Hypothalamus (tissue), 51 donors: ENCODE measurements at places on chromosomes 13 and 19.

- no peak for DNase-seq
Observed at GRCh38 chr19:850221-850978, 1.7 kb upstream of the ELANE start.

DNA sequence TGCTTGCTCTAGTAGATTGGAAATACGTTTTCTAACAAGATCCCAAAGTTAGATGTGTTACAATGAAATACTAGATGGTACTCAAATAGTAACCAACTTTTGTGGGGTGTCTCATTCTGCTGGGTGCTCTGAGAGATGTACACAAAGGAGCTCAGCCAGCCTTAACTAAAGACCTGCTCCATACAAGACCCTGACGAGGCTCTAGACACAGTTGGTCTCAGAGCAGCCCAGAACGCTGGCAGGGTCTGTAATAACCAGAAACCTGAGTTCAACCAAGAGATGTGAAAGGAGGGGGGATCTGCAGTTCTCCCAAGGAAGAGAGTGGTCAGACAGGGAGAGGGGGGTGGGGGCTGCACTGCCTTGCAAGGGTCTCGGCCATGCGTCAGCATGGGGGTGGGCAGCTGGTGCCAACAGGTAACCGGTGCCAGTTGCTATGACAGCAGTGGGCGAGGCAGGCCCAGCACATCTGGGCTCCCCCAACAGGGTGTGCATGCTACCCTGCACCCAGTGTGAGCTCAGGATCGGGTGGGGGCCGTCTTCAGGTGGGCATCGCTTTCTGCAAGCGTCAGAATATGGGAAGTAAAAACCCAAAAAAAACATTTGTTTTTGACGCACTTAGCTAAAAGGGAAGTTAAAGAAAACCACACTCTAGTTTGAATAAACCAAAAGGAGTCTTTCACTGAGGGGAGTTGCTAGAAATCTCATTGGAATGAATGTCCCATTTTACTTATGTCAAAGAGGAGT, 68.0 kb upstream of the GPR183 start:
- DNase-seq = no peak

GRCh38 chr19:37725181-37725580, 5.6 kb upstream of the ZNF607 start:
- DNase-seq = no peak

GRCh38 chr19:5109560-5109959, 140.6 kb downstream of the KDM4B start:
- no peak for DNase-seq

- DNase-seq = peak; percentile 65
Observed at GRCh38 chr19:45049073-45049736, 10.4 kb downstream of the CLASRP start.

GRCh38 chr13:24574847-24575246, 62.3 kb upstream of the PARP4 start:
- no peak for DNase-seq

DNA sequence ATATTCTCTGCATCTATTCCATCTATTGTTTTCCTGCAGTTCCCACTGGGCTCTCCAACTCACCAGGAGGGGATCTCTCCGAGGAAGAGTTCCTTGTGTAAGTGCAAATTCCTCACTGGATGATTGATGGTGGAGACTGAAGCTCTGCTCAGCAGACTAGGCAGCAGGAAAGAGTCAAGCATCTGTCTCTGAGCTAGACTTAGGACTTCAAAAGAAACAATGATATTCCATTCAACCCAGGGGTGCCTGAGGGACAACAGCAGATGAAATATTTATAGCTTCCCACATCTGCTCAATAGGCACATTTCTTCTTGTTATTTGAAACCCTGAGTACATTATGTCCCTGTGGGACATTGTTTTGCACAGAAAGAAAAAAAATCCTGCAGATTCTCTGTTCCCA, at the start of the genes OR7A5 and OR7C1:
OR7A5 (minus strand) TSS at position 175 of the 400 bp plus-strand sequence. CDS start 6,944 bp downstream, outside the sequence.
OR7C1 (minus strand) TSS at position 175 of the 400 bp plus-strand sequence. CDS start 35,049 bp downstream, outside the sequence.
- no peak for DNase-seq

DNA sequence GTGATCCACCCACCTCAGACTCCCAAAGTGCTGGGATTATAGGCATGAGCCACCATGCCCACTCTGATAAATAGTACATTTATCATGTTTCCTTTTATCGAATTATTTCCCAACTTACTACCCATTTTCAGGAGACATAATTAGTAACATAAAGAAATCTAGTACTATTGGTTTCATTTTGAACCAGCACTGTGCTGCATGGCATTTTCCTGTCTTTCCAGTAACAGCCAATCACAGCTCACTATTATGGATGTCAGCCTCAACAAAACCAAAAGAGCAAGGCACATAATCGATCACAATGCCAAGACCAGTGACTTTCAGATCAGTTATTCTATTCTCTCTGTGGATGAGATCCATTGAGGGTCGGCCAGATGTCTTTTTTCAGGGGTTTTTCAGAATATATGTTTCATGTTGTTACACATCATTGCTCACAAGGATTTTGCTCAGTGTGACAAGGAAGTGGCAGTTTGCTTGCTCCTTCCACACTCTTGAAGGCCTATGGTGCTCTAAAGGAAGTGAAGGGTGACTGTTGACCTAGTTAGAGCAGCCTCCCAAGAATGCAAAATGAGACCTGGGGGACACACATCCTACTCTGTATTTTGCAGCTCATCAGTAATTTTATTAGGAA, 233.4 kb downstream of the KCNRG start:
- no peak for DNase-seq

DNA sequence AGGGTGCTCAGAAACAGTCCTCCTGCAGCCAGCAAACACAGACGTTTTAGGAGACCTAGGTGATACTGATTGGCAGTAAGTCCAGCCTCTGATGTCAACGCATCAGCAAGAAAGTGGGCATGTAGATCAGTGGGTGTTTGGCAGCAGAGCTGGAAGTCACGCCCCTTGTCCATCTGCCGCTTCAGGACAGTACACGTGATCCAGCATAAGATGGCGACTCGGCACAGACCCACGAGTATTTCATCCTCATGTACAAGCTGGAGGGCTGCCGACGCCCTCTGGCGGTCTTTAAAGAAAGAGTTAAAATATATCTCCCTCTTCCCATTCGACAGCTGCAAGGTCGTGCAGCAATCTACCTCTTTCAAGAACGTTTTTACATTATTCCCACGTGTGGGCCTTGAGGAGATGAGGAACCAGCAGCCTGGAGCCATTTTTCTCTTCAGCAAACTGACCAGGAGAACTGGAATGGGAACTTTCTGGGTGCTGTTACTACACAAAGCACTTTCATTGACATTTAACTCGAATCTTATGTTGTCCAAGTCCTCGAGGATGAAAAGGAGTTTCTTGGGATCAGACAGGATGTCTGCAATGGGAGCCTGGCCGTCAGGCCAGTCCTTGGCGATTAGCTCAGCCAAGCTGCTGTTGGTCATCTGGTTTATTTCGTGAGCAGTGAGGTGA, 22.3 kb downstream of the NLRP11 start:
- DNase-seq = no peak

DNA sequence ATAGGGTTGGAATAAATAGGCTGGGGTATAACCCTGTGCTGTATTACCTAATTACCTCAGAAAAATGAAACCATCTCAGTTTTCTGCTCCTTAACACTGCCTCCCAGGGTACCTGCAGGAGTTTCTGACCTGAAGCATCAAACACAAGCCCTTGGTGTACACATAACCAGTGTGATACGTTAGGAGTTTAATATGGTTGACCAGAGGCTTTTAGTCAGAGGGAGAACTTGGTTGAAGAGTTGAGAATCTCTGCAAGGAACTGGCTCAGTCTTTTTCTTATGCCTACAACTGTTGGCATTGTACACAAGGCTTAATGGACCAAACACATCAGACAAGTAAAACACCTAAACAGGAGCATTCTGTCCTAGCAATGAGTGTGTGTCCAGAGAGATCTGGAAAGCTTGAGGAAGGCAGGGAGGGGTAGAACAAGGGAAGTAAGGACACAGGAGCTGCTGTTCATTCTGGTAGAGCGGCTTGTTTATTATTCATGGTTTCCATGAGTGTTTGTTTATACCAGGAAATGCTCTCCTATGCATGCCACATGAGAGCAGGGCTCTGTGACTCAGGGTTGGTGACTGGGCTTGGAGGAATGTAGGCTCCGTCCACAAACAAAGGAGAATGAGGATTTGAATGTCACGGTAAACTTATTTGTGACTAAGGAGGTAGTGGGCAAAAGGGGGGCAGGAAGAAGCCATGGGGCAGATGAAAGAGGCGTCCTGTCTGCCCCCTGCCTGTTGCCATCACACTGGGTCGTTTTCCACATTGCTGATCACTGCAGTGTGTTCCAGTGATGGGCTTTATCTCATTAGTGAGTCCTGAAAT, 11.9 kb upstream of the SPATA13 start:
- DNase-seq = no peak

DNA sequence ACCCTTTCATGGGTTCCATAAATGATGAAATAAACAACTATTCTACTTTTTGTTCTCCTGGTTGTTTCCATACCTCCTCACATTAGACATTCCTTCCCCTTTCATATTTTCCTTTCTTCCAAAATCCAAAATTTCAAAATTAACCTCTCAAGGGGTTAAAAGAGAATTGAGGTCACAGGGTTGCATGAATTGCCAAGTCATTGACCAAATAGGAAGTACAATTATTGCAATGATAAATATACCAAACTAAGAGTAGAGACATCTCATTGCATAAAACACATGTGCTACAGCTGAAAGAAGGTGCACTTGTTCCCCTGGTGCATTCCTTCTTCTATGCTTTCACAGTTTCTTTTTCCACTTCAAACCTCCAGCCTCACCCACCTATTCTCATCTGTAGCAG, 136.1 kb downstream of the KCTD12 start:
- DNase-seq = no peak

DNA sequence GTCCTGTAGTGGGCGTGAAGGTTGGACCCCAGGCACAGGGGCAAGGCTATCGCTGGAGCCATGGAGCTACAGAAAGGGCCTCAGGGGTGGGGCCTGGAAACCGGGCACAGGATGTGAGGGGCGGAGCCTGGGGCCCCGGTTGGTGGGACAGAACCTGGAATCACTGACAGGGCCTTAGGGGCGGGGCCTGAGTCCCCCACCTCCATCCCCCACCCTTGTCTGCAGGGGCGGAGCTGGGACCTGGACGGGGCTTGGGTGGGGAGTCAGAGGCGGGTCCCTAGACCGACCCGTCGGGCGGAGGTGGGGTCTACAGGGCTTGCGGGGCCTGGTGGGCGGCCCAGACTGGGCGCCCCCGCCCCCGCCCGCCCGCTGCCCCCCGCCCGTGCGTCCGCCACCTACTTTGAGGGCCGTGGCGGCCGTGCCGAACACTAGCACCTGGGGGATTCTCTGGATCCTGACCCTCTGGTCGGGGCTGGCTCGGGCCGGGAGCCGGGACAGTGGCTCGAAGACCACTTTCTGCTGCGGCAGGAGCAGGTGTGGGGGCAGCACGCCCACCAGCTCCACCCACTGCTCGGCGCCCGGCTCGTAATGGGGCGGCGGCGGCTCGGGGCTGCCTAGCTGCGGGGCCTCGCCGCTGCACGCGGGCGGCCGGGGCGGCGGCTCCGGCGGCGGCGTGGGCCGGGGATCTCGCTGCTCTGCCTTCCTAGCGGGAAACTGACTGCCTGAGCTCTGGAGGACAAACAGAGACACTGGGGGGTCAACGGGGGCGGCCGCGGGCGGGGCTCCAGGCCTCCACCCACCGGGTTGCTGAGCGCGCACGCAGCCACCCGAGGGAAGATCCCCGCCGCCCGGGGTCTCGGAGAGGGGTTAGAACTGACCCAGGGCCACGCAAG, 26.3 kb downstream of the DCAF15 start:
- DNase-seq = peak; percentile 20

DNA sequence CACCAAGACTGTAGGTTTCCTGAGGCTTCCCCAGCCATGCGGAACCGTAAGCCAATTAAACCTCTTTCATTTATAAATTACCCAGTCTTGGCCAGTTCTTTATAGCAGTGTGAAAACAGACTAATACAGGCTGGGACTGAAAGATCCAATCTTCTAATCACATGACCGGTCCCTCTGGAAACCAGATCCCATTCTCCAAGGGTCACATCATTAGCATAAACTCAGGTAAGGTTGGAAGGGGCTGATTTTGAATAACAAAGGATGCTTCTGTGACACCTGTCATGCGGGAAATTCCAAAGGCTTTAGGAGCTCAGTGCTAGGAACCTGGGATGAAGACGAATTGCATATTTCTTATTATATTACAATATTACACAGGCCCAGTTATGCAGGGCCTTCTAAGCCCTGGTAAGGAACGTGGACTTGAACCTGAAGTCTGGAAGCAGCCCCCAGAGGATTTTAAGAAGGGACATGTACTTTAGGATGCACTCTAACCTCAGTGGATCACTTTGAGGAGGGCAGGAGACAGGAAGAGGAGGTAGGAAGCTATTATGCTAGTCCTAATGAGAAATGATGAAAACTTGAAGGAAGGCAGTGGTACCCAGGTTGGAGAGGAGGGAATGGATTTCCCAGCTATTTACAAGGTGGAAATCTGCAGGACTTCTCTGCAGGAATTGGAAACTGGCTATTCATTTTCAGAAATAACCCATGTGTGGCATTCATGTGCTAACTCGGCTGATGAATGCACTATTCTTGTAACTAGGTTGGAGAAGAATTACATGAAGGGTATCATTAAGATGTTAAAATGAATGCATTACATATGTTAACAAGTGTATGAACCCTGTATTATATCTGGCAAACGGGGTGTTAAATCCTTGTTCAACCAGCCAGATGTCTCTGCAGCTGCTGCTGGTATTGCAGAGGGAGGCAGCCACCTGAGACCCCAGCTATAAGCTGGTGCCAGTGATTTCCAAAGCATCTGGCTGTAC, 19.3 kb downstream of the TNFSF11 start:
- DNase-seq = no peak

DNA sequence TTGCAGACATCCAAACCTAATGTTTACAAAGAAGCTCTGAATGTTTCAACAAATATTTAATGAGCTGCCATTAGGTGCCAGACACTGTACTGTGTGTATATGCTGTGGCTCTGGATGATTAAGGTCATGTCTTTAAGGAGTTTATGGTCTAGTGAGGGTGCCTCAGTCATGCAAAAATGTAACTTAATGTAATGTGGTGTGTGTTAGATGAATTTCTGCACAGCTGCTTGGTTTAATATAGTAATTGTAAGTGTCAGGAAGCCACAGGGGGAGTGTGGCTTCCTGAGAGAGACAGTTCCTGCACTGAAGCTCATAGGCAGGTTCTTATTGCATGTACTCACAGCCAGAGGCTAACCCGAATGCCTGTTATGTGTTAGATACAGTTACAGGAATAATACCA, 43.3 kb downstream of the SPATA13 start:
- DNase-seq = no peak

- DNase-seq = no peak
Observed at GRCh38 chr13:41916173-41916954, 44.5 kb downstream of the VWA8 start.

GRCh38 chr13:108274718-108275117, 5.2 kb downstream of the TNFSF13B start:
- DNase-seq = no peak
